OCI-LY7 (cell line): ENCODE measurements at places on chromosomes 7 and 10.
A peak's percentile ranks its signal among the peaks of the same experiment; 100 is the strongest.

DNA sequence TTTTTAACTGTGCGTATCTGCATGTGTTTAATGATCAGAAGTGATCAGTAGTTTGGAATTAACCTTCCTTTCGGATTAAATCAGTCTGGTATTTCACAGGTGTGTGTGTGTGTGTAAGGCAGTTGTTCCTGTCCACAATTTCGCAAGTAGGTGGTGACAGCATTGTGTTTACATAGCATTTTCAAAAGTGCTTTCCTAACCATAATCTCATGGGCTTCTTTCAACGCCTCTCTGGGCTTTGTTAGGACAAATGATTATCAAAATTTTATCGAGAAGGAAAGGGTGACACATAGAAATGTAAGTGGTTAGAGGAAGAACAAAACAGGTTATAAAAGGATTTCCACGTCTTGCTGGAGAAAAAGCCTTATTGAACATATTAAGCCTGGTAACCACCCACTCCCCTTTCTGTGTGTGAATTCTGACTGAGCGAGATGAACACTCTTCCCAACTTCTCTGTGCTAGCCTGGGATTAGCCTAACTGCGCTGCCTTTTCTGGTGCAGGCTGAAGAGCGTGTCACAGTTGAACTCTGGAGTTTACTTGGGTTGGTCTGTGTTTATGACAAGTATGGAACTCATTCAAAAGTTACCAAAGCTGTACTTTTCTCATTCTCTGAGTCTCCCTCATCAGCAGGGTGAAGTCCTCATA lies 292.3 kb upstream of the PITRM1 start:
- no peak for DNase-seq

DNA sequence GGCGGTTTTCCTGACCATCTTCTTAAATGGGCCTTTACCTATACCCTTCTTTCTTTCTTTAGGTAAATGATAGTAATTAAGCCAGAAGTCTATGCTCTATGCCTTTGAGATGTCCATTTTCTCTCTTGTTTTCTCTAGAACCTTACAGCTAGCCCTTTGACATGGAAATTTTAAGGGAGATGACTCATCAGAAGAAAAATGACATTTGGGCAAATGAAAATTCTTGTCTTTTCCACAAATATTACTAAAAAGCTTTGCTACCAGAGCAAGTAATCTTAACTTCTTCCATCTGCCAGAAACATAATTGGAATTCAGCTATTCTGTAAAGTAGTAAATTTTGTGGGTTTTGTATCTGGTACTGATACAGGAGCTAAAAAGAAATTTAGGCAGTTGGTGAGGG lies 59.5 kb downstream of the CCDC3 start:
- DNase-seq = no peak

- DNase-seq = no peak
These were observed 7.1 kb downstream of the CCM2 start for GRCh38 chr7:45007106-45007505.

DNA sequence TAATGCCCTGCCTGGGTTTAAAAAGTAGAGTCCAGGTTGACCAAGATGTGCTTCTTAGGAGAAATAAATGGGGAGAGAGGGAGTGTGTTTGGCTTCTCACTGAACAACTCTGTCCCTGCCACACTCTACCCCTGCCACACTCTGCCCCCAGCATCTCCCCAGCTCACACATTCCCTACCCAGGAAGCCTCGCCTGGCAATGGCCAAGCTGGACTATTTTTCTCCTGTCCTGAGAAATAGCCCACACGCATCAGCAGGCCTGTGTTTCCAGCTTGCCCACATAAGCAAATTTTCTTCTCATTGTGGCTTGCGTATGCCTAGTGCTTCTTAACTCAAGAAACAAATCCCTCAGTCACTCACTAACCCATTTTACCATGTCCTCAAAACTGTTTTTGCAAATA lies 1.8 kb downstream of the LRRC18 start:
- DNase-seq = no peak

DNA sequence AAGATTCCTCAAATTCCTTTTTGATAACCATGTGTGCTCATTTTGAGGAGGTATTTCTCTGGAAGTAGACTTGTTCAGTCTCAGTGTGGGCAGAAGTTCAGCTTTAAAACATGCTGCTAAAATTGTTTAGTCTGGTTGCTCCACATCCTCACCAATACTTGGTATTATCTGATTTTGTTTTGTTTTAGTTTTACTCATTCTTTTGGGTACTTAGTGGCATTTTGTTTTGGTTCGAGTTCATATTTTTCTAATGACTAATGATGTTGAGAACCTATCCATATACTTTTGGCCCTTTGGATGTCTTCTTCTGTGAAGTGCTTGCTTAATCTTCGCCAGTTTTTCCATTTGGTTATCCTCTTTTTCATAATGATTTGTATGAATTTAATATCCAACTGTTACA lies 694.2 kb upstream of the FZD8 start:
- DNase-seq = no peak

- DNase-seq = no peak
These were observed 159.5 kb downstream of the GLI3 start for GRCh38 chr7:42077271-42078135.

DNA sequence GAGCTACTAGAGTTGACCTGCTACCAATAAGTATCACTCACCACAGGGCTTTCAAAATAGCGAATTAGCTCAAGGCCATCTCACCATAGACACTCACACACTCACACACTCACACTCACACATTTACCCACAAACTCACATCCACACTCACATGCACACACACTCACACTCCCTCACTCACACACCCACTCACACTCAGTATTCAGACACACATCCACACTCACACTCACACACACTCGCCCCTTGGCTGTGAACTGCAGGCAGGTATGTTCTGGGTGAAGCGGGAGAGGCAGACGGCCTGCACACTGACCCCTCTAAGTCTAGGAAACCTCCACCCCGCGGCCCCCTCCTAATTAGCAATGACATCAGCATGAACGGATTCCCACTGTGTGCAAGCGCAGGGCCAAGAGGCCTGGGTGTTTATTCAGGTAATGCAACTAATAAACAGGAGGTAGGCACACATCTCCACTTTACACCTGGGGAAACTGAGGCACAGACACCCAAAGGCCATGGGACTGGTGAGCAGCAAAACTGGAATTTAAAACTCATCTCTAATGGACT lies 94.6 kb downstream of the ADARB2 start:
- no peak for DNase-seq

- no peak for DNase-seq
These were observed 16.6 kb upstream of the FAM170B start for GRCh38 chr10:49150426-49150825.

GRCh38 chr7:36283711-36284130 lies 105.9 kb upstream of the ANLN start:
- peak; percentile 55 for DNase-seq

GRCh38 chr10:114479307-114479706 lies 75.0 kb upstream of the AFAP1L2 start:
- no peak for DNase-seq

GRCh38 chr10:92420546-92421275 lies 129.7 kb downstream of the MARCHF5 start:
- no peak for DNase-seq

GRCh38 chr7:157388301-157388700 lies 51.5 kb downstream of the DNAJB6 start:
- DNase-seq = no peak

DNA sequence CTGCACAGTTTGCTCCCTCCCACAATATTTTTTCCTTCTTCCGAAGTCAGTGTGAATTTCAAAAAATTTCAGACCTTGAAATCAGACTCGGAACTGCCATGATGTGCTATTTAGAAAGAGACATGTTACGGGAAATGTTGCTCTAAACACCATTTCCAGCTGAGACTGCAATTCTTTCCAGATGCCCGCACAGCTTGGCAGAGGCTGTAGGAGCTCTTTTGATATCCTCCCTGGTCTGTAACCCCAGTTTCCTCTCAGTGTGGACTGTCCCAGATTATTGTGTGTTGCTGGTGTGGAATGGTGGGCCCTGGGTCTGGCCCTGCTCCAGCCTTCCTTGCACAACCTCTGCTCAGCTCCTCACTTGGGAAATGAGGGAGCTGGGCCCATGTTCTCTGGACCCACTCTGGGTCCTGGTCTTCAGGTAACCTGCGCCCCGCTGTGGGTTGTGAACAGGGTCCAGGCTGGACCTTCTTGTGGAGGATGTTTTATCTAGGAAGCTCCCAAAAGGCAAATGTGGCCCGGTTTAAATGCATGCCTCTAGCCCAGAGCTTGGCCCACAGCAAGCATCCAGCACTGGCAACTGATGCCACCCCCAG lies 172.8 kb upstream of the CXCL12 start:
- DNase-seq = no peak

GRCh38 chr7:50542132-50542531 lies 23.1 kb downstream of the DDC start:
- DNase-seq = no peak

DNA sequence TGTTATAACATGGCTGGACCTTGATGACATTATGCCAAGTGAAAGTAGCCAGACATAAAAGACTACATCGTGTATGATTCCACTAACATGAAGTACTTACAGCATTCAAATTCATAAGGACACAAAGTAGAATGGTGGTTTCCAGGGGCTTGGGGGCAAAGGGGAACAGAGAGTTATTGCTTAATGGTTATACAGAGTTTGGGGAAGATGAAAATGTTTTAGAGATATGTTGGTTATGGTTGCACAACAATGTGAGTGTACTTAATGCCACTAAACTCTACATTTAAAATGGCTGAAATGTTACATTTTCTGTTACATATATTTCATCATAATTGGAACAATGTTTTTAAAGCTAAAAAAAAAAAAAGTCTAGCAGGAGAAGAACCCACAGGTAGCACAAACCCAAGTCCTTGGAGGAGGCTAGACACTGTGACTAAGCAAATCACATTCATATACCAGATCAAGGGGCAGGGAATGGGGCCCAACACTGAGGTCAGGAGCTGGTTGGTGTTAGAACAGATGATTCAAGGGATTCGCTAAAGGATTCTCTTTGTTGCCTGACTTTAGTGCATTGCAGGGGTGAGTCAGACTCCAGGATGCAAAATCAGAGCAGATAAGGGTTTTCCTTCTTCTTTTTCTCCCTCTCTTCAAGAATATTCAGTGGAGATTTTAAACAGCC lies 25.1 kb upstream of the AOAH start:
- DNase-seq = no peak

- no peak for DNase-seq
These were observed 270.9 kb downstream of the GLRX3 start for GRCh38 chr10:130407052-130407451.

DNA sequence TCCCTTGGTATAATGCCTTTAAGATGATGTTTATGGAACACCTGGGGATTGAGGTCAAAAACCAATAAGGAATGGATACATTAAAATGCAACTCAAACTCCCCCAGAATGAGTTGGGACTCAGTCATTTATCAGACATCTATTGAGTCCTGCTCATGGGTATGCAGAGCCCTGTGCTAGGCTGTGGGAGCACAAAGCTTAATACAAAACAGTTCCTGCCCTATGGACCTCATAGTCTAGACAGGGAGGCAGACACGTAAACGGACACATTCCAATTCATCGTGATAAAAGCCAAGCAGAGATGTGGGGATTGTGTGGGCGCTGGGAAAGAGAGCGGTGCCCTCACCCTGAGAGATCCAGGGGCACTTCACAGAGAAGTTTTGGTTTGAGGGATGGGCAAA lies 181.7 kb downstream of the PTEN start:
- no peak for DNase-seq

DNA sequence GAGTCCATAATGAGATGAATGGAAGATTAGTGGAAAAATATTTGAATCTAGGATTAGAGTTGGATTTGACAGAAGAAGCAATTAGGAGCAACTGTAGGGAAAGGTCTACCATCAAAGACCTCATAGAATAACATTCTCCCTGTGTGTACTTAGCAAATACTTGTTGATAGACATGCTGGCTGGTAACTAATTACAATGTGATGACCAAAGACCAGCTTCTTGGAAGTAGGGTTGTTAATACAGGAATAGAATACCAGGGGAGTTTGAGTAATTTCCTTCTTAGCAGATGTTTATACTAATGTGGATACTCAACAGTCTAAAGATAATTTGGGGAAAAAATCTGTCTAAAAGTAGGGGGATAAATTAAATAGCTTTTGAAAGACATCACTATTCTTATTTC lies 357.5 kb upstream of the BMPER start:
- no peak for DNase-seq

GRCh38 chr7:14235056-14235455 lies 245.6 kb upstream of the ETV1 start:
- DNase-seq = no peak

GRCh38 chr7:43575506-43575905 lies 7.4 kb upstream of the STK17A start:
- DNase-seq = no peak

- DNase-seq = no peak
These were observed 152.1 kb downstream of the ADAM12 start for GRCh38 chr10:126235979-126236851.

GRCh38 chr10:23331567-23332301 lies 12.9 kb downstream of the C10orf67 start:
- DNase-seq = no peak

- peak; percentile 65 for DNase-seq
These were observed 1139.4 kb downstream of the XPNPEP1 start for GRCh38 chr10:108783897-108784296.

GRCh38 chr7:70674571-70675010 lies 457.4 kb upstream of the GALNT17 start:
- no peak for DNase-seq

DNA sequence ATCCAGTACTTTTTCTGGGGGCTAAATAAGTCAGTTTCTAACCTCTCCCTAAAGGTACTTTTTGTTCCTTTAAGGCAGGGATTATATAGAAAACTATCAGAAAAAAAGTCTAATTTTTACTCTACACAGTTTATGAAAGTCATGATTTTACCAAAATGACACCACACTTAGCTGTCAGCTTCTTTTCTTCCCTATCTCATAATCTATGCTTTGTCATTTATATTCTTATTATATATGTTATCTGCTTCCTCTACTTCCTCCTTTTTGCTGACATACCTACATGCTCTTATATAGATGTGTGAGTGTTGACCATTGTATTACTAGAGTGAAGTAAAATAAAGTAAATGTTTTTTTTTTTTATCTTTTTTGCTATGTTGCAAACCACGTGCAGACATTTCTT lies 203.9 kb upstream of the CHRM2 start:
- DNase-seq = no peak

GRCh38 chr10:11286261-11286852 lies 268.7 kb downstream of the CELF2 start:
- no peak for DNase-seq

DNA sequence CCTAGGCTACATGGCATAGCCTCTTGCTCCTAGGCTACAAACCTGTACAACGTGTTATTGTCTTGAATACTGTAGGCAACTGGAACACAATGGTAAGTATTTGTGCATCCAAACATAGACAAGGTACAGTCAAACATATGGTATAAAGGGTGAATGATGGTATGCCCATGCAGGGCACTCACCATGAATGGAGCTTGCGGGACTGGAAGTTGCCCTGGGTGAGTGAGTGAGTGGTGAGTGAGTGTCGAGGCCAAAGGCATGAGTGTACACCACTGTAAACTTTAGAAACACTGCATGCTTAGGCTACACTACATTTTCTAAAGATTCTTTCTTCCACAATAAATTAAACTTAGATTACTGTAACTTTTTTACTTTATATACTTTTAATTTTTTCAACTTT lies 165.7 kb downstream of the PARD3 start:
- no peak for DNase-seq
